HuH-7 (cell line): ENCODE measurements at places on chromosomes 7 and 10.

DNA sequence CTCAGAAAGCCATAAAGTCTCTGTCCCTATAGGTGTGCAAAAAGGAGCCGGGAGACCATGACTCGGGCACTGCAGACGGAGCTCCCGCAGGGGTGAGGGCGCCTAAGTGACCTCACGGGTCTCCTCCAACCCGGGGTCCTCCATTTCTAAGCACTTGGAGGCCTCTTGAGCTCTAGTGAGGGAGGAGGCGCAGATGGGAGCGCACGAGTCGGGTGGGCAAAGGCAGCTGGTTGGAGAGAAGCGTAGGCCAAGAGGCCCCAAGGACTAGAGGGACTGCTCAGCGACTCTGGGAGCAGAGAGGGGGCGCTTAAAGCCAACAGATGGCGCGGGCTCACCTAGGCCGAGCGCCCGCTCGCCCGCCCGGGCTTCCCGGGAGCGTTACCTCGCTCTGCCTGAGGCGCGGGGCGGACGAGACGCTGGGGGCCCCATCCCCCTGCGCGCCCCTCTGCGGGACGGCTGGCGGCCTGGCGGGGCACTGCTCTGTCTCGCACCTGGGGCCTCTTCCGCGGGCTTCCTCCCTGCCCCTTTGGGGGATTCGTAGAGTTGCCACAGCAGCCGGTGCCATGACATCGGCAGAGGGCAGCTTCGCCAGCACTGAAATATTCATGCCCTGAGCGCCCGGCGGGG is 523 bp upstream of the CDH23 start:
- peak; percentile 40 for DNase-seq

GRCh38 chr7:116021237-116021636 is 9.3 kb downstream of the TFEC start:
- DNase-seq, result no peak

- DNase-seq, result no peak
These were observed 127.8 kb downstream of the ICA1 start for GRCh38 chr7:8134089-8134733.

- no peak for DNase-seq
These were observed 23.6 kb upstream of the ITGB8 start for GRCh38 chr7:20307119-20307518.

- DNase-seq, result no peak
These were observed 330.4 kb upstream of the SEMA3A start for GRCh38 chr7:84524714-84525694.

GRCh38 chr7:14270099-14270498 is 280.6 kb upstream of the ETV1 start:
- no peak for DNase-seq

DNA sequence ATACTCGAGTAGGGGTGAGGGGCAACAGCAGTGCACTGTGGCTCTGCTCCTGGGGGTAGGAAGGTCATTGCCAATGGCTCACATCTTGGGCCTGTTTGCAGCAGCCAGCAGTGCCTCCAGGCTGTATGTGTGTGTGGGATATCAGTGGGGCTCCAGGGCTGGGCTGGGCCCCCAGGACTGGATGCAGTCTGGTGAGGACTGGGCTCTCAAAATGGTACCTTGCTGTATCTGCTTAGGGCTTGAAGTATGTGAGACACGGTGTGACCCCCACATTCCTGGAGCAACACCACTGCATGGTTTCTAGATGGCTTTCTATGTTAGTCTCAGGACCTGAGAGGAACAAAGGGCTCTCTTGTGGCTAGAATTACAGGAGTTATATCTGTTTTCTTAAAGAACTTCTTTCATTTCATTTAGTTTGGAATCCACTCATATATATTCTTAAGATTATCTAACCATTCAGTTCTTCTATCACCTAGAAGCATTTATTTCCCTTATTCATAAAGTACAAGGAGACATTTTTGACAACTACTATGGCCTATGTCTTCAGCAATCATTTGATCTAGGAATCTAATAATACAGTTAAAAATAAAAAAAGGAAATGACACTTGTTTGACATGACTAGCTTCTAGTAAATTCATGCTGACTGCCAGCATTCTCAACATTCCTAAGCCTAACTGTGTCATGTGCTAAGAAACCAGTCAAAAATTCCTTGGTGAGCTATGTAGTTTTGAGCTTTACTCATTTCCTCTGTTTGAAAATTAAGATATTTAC is 443.2 kb upstream of the SEMA3A start:
- DNase-seq, result no peak

DNA sequence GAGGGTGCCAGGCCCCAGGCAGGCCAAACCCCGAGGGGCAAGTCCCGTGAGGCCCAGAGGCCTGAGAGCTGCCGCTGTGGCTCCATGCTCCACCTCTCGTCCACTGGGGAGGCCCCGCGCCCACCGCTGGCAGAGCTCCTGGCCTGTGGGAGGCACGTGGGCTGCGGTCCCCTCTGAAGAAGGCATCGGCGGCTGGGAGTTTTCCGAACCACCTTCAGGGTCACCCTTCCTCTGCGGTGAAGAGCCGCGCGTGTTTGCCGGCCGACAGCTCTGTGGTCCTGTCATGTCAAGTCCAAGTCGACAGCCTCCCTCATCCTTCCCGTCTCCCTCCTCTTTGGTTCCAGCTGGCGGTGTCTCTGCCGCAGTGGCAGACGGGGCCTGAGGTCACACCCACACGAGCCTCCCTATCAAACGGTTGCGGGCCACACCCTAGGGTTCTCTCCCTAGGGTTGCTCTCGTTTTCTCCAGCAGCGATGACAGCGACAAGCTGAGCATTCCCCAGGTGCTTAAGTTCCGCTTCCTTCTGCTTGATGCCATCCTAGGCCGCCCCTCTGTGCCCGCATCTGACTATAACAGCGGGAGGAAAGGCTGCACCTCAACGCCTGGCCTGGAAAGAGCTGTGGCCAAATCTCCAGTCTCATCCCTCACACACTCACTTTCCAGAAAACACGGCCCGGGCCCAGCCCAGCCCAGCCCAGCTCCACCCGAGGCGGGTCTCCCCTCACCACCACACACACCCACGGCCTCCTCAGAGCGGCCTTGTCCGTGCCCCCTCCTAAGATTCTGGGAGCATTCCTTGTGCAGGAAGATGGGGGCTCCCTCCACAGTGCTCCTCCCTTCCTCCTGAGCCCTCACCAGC is 185.0 kb downstream of the ELFN1 start:
- DNase-seq, result no peak

- no peak for DNase-seq
These were observed 46.1 kb downstream of the MYL10 start for GRCh38 chr7:101582971-101583370.

- DNase-seq, result no peak
These were observed 19.4 kb upstream of the ANTXRL start for GRCh38 chr10:46267132-46267985.

DNA sequence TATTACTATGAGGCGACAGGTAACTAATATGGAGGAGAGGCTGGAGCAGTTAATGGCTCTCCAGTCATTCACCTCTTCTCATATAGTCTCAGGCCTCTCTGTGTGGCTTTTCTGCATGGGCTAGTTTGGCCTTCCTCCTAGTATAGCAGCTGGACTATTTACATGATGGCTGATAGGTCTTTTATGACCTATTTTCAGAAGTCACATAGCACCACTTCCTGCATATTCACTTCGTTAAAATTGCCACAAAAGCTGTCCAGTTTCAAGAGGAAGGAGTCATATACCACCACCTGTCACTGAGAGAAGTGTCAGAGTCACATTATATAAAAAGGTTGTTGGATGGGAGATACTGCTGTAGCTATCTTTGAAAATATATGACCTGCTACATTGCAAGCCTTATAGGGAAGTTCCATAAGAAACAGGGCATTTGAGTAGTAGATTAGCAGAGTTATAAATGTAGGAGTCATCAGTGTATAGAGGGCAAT is 8.0 kb upstream of the DMTF1 start:
- no peak for DNase-seq

- no peak for DNase-seq
These were observed 809 bp upstream of the OGA start for GRCh38 chr10:101818872-101819633.

DNA sequence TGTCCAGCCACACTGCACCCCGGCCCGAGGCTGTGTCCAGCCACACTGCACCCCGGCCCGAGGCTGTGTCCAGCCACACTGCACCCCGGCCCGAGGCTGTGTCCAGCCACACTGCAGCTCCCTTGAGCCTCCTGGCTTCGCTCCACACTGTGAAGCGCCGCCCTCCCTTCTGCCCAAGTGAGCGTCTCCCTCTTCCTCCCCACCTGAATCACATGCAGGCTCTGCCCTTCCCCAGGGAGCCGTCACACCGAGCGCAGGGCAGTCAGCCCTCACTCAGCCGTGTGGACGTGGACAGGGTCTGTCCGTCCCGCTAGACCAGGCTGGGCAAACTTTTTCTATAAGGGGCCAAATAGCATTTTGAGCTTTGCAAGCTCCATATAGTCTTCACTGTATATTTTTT is 27.6 kb downstream of the CFAP46 start:
- DNase-seq, result no peak
